Retina (tissue), 1 donor: ENCODE measurements at places on chromosomes 13 and 19.
A peak's percentile ranks its signal among the peaks of the same experiment; 100 is the strongest.

DNA sequence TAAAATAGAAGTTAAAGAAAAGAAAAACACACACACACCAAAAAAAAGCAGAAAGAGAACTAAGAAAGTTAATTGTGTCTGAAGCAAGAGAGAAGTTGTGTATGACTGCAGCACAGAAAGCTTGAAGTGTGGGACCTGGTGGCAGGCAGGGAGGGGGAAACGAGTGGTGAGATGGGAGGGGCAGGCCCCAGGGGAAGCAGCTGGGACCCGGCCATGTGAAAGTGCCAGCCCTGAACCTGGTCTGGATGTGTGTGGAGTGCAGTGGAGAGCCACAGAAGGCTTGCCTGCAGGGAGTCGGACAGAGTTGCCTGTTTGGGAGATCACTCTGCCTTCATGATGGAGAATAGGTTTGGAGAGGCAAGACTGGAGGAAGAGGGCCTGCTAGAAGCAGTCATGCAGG lies 199.0 kb downstream of the GGACT start:
- DNase-seq = no peak

DNA sequence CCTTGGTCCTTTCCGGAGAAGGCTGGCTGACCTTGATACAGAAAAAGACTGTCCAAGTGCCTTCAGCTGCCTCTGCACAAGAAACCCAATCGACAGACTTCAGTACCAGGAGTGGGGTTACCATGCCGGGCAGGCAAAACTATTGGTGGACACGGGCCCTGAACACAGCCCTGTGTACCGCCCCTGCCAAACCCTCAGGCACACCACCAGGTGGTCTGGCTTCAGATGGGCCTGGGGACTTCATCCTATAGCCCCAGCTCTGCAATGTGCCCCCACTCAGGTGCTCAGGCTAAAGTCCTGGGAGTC lies 17.5 kb downstream of the TCF3 start:
- DNase-seq = no peak

DNA sequence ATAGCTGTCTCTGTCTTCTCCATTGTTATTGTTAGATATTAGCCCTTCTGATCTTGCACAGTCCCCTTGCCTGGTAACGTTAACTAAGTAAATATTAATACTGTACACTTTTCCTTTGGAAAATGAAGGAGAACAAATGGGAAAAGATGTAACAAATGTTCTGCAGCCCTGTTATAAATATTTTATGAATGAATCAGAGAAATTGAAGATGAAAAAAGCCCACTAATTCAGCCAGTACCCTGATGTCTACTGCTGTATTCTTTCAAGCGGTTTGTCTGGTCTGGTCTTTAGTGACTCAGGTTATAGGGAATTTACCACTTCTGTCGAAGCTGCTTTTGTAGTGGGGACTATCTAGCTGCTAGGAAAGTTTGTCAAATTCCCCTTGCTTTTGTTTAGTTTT lies 121.0 kb downstream of the COG6 start:
- no peak for DNase-seq

- DNase-seq = no peak
Observed at GRCh38 chr19:35397064-35397463, 26.2 kb downstream of the GPR42 start.

DNA sequence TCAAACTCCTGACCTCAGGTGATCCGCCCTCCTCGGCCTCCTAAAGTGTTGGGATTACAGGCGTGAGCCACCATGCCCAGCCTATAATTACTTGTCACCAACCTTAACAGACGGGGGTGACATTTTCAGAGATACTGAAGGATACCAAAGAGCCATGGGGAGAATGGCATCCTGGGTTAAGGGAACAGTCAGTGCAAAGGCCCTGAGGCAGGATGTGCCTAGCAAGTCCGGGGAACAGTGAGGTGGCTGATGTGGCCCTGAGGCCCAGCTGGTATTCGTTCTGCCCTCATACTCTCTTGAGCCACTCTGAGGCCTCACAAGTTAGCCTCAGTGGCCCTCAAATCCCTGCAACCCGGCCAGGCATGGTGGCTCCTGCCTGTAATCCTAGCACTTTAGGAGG lies 15.0 kb upstream of the ANGPTL8 start:
- no peak for DNase-seq

DNA sequence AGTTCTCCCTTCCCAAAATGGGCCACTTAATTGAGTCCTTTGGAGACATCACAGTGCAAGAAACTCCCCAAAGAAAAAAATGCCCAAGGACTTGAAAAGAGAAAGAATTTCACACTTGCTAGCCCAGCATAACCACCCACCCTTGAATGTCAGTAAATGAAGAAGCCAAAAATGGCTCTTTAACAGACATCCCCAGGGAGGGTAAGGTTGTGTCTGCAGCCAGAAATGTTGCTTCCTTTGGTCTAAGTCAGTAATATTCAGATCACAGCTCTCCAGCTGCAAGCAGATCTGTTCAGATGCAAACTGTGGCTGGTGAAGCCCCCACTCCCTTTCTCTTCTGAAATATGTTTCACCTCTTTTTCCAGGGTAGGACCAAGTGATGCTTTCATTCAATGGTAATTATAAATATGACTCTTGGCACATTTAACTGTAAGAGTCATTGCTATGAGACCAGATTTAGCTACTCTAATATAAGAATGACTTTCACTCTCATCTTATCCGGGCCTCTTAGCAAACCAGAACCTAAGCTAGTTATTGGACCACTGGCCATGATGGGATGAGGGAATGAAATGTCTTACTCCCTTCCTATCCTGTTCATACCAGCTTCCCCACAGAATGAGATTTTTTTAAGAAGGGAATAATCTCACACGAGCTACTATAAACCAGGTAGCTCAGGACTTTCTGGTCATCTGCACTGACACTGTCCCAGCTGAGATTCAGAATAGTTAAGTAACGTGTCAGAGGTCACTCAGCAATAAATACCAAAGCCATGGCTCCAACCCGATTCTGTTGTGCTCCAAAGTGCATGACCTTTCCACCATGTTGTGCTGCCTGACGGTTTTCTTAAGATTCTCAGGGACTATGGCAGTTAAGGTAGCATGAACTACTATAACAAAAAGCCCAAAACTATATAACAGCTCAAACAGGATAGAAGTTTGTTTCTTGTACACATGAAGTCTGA lies 234.1 kb downstream of the FOXO1 start:
- no peak for DNase-seq

GRCh38 chr19:8526345-8527091 lies 12.6 kb upstream of the ZNF414 start:
- peak; percentile 95 for DNase-seq

DNA sequence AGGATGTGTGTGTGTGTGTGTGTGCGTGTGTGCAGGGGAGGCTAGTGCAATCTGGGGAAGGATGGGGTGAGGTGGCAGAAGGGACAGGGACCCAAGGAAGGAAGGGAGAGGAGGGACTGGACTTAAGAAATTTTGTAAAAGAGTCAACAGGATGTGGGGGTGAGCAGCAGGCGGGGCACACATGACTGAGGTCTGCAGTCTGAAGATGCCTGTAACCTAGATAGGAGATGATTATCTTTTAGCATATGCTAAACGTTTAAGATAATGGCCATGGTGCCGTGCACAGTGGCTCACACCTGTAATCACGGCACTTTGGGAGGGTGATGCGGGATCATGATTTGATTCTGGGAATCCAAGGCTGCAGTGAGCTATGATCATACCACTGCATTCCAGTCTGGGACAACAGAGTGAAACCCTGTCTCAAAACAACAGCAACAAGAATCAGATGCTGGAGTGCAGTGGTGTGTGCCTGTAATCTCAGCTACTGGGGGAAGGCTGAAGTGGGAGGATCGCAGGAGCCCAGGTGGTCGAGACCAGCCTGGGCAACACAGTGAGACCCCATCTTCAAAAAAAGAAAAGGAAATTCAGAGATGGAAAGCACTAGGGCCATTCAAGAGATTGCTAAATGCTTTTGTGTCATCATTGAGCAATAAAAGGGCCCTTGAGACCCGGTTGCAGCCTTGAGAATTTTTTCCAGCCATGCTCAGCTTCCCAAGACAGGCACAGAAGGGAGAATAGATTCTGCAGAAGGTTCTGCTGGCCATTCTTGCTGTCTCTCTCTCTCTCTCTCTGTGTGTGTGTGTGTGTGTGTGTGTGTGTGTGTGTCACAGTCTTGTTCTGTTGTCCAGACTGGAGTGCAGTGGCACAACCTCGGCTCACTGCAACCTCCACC lies 3.8 kb upstream of the ZNF414 start:
- no peak for DNase-seq
